ENCODE measurements at places on chromosomes 2 and 18.

- no peak for DNase-seq
These were observed 462.6 kb downstream of the SLC4A3 start for GRCh38 chr2:220090050-220090449.

DNA sequence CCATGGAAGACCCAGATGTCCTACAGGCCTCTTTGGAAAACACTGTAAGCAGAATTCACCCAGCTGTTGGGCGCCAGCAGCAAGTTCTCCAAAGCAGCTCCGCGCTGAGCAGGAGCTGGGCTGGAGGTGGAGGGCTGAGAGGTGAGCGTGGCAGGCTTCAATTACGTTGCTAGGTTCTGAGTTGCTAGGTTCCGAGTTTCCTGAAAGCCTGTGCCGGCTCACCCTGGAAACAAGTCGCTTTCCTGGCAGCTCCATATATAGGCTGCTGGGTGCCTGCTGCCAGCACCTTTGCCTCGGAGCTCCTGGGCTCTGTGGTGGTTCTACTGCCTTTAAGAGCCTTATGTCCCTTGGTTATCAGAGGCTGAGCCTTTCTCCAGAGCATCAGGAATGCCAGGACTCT, 14.4 kb upstream of the EGR4 start:
- no peak for DNase-seq

DNA sequence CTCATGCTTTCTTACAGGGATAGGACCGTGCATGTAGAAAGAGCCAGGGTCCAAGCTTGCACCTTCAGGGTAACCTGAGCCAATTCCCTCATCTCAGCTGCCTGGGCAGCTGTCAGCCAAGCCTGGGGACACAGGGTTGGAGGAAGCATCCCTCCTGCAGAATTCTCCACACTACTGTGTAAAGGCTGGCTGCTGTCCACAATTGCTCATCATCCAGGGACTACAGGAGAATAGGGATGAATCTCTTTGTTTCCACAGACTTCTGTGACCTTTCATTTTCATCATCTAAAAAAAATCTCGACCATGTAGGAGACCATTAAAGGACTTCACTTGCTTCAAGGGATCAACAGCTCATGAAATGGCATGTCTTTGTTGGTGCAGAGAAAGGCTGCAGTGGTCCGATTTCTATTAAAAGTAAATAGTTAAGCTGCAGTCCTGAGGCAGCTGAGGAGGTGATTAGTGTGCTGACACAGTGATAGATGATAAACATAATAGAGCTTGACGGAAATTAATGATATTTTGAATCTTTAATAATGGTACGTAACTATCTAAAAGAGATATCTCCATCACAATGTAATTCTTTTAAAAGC, 74.4 kb upstream of the COPS8 start:
- no peak for DNase-seq

DNA sequence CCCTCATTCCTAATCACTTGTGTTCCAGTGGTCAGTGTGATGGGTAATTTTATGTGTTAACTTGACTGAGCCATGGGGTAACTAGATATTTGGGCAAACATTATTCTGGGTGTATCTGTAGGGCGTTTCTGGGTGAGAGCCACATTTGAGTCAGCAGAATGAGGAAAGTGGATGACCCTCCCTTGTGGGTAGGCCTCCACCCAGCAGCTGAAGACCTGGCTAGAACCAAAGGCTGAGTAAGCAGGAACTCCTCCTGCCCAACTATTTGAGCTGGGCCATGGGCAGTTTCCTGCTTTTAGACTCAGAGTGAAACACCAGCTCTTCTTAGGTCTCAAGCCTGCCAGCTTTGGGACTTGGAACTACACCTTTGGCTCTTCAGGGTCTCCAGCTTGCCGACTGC, 141.8 kb downstream of the ACKR3 start:
- no peak for DNase-seq

- DNase-seq: no peak
These were observed 69.1 kb upstream of the AMMECR1L start for GRCh38 chr2:127954857-127955256.

- no peak for DNase-seq
These were observed 50.1 kb downstream of the MYCN start for GRCh38 chr2:15990151-15991101.

DNA sequence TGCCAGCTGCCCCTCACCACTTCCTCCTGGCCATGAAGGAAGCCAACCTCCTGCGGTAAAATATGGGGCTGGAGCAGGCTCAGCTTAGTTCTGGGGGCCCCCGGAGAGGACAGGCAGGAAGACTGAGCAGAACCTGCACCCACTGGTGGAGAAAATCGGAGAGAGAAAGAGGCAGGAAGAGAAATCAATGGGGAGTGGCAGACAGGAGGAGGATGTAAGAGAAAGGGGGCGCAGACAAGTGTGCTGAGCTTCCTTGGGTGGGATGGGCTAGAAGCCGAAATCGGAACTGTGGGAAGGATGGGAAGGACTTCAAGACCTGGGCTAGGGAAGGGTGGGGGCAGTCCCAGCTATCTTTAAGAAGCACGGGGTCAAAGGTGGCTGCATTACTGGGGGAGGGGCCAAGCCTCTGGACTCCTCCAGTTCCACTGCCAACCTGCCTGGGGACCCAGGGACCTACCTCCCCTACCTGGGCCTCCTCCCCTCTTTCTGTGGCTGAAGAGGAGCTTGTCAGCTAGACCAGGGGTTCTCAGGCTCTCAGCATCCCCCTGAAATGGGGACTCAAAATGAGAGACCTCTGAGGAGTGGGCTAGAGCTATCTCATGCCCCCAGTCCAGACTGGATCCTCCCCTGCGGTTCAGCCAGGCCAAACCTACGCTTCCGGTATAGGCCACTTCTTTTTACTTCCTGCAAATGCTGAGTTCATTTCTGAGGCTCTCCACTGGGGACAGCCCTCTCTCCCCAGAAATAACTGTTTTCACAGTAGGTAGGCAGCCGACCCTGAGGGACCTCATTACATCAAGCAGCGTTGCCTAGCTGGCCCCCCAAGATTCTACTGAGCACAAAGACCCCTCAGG, 33.6 kb upstream of the B3GNT7 start:
- DNase-seq: peak; percentile 30

DNA sequence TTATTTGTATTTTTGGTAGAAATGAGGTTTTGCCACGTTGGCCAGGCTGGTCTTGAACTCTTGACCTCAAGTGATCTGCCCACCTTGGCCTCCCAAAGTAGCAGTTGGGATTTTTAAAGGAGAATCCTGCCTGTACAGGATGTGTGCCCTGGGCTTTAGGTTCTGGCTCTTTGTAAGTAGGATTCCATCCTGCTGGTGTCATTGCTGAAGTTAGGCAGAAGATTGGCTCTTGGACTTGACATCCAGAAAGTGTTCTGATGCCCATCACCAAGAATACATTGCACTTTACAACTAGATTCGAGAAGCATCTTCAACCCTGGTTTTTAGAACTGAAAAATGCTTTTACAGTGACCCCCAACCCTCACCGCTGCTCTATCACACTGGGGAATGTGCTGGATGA, 4.4 kb upstream of the TWIST2 start:
- no peak for DNase-seq

DNA sequence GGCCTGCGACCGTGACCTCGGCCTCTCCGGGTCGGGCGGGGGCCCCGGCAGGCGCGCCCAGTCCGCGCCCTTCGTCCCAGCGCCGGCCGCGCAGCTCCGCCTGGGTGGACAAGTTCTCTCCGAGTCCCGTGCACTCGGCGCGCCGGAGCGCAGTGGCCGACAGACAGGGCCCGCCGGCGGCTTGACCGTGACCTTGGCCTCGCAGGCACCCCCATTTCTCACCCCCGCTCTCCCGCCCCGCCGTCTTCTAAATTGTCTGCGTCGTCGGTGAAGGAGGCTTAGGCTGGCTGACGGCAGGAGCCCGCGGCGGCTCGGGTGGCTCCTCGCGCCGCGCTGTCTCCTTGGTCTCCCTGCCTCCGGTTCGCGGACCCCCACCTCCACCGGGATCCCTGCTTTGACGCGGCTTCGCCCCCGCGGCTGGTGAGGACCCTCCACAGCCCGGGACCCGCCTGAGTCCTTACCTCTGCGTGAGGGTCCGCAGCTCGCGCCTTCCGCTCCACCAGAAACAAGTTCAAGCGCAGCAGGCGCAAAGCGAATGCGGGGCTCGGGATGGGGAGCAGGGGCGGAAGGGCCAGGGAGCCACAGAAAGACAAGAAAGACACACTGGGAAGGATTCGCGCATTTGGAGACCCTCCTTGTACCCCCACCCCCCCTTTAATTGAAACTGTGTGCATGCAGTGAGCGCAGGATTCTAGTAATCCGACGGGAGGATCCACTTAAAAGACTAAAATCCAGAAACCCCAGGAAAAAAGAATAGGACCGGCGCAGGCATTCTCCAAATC, 4.0 kb downstream of the PTGR3 start:
- peak; percentile 35 for DNase-seq

- DNase-seq: no peak
These were observed 596.6 kb downstream of the RNF144A start for GRCh38 chr2:7513834-7514233.
